Common myeloid progenitor, CD34-positive (primary cell): ENCODE measurements at places on chromosomes 11 and 22.

DNA sequence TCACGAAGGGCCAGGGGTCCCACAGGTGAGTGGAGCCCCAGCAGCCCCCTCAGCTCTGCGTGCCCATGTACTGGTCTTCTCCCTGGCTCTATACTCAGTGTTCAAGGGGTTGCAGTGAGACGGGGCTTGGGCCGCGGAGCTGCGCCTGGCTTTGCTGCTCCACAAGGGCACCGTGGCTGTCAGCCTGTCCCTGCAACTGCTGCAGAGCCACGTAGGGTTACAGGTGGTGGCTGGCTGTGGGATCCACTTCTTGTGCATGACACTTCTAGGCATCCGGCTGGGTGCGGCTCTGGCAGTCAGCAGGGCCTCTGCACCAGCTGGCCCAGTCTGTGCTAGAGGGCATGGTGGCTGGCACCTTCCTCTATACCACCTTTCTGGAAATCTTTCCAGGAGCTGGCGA is 14.3 kb downstream of the MTFP1 start:
- no peak for DNase-seq

DNA sequence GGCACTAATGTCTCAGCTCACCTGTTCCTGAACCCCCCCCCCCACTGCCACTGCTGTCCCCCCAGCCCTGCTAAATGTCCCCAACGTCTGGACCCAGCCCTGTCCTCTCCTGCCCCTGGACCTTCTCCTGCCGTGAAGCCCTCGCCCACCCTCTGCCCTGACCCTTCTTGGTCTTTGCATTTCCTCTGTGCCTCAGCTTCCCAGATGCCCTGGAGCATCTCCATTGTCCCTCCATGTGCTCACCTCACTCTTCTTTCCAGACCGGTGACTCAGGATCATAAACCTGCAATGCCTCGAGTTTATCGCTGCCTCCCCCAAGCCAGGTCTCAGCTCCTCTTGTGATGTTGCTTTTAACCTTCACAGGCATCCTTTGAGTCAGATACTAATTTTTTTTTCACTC is 416.4 kb downstream of the BRD1 start:
- no peak for DNase-seq

DNA sequence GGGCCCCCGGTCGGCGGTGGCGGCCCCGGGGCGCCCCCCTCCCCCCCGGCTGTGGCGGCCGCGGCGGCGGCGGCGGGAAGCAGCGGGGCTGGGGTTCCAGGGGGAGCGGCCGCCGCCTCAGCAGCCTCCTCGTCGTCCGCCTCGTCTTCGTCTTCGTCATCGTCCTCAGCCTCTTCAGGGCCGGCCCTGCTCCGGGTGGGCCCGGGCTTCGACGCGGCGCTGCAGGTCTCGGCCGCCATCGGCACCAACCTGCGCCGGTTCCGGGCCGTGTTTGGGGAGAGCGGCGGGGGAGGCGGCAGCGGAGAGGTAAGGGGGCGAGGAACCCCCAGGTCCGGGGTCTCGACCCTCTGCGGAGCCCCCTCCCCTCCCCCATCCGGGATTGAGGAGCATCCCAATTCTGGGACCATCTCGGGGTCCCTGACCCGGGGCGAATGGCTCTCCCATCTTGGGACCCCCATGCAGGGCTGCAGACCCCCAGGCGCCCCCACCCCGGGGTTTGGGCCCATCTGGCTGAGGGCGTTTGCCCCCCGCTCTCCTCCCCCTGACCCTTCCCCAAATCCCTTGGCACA is 431 bp downstream of the KMT2A start:
- DNase-seq, result peak; percentile 55

GRCh38 chr11:15875393-15875792 is 481.0 kb downstream of the SOX6 start:
- DNase-seq, result no peak

DNA sequence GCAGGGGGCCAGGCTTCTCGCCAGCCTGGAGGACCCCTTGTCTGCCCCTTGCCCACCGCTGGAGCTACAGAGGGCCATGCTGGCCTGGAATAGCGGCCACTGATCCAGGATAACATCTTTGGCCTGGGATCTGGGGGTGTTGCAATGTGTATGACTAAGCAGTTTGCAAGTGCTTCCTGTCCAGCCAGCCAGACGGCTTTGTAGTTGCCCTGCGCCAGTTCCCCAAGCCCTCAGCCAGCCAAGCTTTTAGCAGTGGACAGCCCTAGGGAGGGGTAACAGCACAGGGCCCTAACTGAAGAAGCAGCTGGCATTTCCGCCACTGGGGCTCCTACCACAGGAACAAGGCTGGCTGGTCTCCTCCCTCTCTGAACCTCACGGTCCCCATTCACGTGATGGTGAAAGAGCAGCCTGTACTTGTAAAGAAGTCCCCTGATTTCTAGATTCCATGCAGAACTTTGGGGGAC is 32.1 kb downstream of the UQCR10 start:
- DNase-seq, result peak; percentile 63

DNA sequence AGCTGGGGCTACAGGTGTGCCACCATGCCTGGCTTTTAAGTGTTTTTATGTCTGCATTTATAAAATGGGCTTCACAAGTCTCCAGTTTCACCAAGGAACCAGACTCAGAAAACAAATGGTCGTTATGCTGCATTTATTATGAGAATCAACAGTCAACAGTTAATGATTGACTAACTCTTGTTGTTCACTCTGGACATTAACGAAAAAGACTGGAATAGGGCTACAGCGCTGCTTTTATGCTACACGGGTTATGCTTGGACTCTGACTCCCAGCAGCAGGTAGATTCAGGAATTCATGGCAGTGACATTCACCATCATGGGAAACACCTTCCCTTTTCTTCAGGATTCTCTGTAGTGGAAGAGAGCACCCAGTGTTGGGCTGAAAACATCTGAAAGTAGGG is 44.4 kb upstream of the CHKA start:
- no peak for DNase-seq

GRCh38 chr11:2522631-2523255 is 77.9 kb downstream of the KCNQ1 start:
- DNase-seq, result no peak

- DNase-seq, result no peak
Observed at GRCh38 chr11:23425381-23425780, 565.1 kb upstream of the CCDC179 start.

- no peak for DNase-seq
Observed at GRCh38 chr22:49586244-49586748, 241.4 kb downstream of the BRD1 start.

DNA sequence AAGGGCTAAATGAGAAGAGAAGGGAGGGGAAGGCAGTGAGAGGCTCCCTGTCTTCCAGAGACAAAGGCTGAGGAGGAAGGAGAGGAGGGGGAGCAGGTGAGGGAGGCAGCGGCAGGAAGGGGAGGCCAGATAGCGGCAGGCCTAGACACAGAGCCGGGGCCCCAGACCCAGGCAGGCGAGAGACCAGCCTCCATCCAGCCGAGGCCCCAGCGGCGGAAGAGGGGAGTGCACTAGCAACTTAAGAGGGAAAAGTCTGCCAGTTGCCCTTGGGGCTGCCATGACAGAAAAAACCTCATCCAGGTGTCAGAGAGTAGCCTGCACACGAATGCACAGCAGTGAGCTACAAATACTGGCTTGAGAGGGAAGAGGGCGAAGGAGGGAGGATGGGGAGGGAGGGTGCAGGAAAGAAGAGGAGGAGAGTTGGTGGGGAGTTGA is 46.7 kb downstream of the IGLL1 start:
- DNase-seq, result peak; percentile 39

GRCh38 chr11:102760344-102761035 is 19.9 kb downstream of the MMP10 start:
- DNase-seq, result peak; percentile 51

DNA sequence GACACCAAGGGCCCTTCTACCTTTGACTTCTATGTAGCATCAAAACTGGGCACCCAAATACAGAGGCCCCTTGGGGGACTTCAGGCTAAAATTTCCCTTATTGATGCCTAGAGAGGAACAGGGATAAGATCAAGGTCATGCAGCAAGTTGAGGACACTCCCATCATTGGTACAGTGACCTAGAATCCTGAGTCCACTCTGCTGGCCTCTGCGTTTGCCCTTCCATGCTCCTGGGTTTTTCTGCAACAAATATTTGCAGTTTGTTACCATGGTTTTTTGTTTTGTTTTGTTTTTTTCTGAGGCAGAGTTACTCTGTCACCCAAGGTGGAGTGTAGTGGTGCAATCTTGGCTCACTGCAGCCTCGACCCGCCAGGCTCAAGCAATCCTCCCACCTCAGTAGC is 64.2 kb downstream of the THAP12 start:
- DNase-seq, result peak; percentile 22

GRCh38 chr11:48172818-48173609 is 43.6 kb upstream of the OR4B1 start:
- peak; percentile 27 for DNase-seq
